ENCODE measurements at places on chromosomes 1 and 21. TPM values are rescaled to one million over a fixed set of nuclear protein-coding genes. Genes with fewer than 3 reads are reported as not detected.

FCRL1 gene
- total RNA-seq = not detected

GRCh38 chr1:19888112-19888511, 5.9 kb downstream of the OTUD3 start:
- DNase-seq = no peak

CD34 gene
- total RNA-seq = not detected

ZNF697 gene
- total RNA-seq = 9.4 TPM

S100A14 gene
- total RNA-seq = 813 TPM

CXADR gene
- total RNA-seq = 48.0 TPM

NDUFV3 gene
- total RNA-seq = 51.2 TPM

NBPF4 gene
- total RNA-seq = not detected

FAM167B gene
- 0.37 TPM for total RNA-seq

PLEKHN1 gene
- total RNA-seq = 4.8 TPM

DNA sequence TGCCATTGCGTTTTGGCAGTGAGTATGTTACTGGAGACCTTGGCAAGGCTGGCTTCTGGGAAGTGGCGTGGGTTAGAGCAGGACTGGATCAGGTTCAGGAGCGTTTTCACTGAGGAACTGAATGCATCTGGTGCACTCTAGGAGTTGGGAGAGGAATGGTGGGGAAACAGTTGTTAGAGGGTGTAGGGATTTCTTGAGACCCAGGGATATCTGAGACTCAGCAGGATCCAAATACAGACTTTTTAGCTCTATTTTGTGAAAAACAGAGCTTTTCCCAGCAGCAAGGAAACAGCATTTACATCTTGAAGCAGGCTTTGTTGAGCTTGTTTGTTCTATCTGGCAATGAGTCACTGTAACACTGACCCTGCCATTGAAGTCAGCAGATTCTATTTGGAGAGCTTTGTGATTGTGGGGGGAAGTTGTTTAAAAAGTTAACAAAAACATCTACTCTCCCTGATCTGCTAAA, 56.9 kb upstream of the NRIP1 start:
- peak; percentile 11 for DNase-seq

GRCh38 chr1:229951856-229952534, 115.0 kb upstream of the GALNT2 start:
- DNase-seq = peak; percentile 83

DNA sequence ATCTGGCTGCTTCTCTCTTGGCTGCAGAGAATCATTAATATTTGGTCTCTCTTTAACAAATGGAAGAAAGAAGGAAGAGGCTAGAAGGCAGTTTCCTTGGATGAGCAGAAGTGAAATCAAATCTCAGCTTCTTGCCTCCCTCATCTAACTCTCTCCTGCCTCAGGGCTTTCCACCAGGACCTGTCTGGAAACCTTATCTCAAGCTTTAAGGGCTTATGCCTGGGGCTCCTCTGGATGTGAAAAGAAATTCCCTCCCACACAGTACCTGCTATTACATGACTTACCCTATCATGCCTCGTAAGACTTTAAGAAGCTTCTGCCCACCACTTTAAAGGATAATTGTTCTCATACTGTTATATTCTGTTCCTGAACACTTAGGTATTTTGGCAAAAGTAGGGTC, 8.9 kb downstream of the VTCN1 start:
- DNase-seq = no peak

GRCh38 chr1:28482702-28483101, 23.1 kb upstream of the RCC1 start:
- DNase-seq = no peak

FCMR gene
- 5.0 TPM for total RNA-seq

DNA sequence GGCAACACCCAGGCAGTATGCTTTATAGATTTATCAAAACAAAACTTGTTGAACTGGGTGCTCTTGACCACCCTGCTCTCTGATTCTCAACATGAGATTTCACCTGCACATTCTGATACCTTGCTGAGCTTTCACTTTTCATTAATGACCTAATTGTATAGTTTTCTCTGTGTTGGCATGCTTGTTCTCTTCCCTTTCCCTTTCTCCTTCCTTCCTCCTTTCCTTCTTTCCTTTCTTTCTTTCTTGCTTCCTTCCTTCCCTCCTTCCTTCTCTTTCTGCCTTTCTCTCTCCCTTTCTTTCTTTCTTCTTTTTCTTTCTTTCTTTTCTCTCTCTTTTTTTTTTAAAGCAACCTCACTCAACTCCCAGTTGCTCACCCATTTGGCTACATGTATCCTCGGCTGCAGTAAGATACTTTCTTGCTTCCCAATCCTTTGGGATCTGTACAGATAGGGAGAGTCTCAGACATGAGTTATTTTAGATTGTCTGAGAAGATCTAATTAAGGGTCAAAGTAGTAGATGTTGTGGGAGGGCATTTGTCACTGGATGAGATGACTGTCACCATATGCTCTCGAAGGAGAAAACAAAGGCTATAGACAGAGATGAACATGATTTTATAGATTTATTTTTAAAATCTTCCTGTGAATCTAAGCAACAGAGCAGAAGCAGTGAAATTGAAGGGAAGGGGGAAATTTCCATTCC, 458.0 kb downstream of the USP25 start:
- DNase-seq = no peak

GRCh38 chr1:153932156-153933131, 9.7 kb upstream of the GATAD2B start:
- no peak for DNase-seq

DNASE2B gene
- not detected for total RNA-seq

- DNase-seq = no peak
Measured at GRCh38 chr1:88916883-88917282, 25.5 kb upstream of the GTF2B start.

DNA sequence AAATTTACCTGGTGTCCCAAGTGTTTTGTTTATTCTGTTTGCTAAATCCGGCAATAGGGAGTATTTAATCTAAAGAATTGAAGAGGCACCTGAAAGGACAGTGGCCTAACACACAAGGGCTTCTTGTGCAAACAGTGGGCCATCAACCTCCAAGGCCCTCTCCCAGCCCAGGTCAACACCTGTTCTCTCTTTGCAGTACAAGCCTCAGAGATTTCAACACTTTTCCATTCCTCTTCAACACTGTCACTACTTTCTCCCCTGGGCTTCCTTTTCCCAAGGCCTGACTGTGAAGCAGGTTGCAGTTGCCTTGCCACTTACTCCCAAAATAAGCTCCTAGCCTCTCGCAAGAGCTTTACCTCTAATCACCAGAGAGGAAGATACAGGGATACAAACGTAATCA, 3.2 kb upstream of the SNAPIN start:
- no peak for DNase-seq

DNA sequence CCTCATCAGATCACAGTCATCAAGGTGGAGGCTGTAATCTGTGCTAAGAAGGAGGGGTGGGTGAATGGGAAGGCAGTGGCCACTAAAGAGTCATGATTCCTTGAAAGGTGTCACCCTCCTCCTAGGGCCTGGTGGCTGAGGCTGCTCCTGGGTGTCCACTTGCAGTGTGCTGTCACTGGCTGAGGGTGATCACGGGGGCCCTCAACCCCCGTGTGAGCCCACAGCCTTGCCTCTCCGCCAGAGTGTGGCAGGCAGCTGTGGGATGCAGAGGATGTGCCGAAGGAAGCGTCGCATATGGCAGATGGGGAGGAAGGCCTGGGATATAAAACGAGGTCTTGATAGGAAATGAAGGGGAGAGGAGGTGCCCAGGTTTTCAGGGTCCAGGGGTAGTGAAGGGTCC, 476.5 kb downstream of the PTPRU start:
- DNase-seq = no peak

- no peak for DNase-seq
Measured at GRCh38 chr21:45763074-45763473, 119.5 kb downstream of the PCBP3 start.

GRCh38 chr21:26798856-26799751, 46.1 kb downstream of the ADAMTS1 start:
- no peak for DNase-seq

DNA sequence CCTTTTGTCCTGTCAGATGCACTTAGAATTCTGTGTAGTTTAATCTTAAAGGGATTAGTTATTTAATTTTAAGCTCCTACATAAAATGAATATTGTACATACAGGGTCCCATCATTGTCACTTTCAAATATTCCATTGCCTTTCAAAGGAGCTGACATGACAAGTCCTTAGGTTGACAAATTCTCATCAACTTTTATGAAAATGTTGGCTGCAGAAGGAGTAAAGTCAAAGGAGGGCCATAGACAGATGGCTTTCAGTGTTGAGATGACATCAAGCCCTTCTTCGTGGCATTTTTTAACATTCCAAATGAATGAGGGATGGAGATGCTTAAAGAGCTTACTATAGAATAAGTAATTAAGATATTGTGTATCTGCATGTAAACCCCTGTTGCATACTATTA, 15.4 kb downstream of the NFIA start:
- DNase-seq = no peak

- DNase-seq = no peak
Measured at GRCh38 chr21:14842601-14843000, 222.2 kb downstream of the NRIP1 start.

FAM177B gene
- total RNA-seq = not detected

GRCh38 chr1:208101661-208102431, 142.3 kb downstream of the PLXNA2 start:
- no peak for DNase-seq

GRCh38 chr1:91245435-91245834, 159.2 kb downstream of the HFM1 start:
- DNase-seq = no peak

DNA sequence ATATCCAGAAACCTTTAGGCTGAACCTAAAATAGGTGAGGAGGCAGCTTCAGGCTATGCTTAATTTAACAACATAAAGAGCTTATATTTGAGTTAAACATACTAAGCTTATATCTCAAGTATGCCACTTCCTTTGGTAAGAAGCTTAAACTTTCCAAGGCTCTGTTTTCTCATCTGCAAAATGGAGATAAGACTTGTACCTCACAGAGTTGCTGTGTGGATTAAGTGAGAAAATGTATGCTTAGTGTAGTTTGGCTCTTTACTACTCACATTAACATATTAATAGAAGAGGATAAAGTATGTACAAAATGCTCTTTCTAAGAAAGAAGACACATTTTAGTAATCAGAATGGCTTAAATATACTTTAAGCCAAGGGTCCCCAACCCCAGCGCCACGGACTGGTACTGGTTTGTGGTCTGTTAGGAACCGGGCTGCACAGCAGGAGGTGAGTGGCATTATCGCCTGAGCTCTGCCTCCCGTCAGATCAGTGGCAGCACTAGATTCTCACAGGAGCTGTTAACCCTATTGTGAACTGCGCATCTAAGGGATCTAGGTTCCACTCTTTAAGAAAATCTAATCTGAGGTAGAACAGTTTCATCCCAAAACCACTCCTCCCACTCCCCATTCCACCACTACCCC, 77.2 kb downstream of the HS2ST1 start:
- no peak for DNase-seq

SYNC gene
- 60.0 TPM for total RNA-seq

DNA sequence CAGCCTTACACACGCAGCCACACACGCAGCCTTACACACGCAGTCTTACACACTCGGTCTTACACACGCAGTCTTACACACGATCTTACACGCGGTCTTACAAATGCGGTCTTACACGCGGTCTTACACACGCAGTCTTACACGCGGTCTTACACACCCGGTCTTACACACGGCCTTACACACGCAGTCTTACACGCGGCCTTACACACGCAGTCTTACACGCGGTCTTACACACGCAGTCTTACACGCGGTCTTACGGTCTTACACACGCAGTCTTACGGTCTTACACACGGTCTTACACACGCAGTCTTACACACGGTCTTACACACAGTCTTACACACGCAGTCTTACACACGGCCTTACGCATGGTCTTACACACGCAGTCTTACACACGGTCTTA, 111.9 kb downstream of the PRDM16 start:
- no peak for DNase-seq

GRCh38 chr1:107524301-107524700, 383.5 kb downstream of the NTNG1 start:
- DNase-seq = no peak

DNA sequence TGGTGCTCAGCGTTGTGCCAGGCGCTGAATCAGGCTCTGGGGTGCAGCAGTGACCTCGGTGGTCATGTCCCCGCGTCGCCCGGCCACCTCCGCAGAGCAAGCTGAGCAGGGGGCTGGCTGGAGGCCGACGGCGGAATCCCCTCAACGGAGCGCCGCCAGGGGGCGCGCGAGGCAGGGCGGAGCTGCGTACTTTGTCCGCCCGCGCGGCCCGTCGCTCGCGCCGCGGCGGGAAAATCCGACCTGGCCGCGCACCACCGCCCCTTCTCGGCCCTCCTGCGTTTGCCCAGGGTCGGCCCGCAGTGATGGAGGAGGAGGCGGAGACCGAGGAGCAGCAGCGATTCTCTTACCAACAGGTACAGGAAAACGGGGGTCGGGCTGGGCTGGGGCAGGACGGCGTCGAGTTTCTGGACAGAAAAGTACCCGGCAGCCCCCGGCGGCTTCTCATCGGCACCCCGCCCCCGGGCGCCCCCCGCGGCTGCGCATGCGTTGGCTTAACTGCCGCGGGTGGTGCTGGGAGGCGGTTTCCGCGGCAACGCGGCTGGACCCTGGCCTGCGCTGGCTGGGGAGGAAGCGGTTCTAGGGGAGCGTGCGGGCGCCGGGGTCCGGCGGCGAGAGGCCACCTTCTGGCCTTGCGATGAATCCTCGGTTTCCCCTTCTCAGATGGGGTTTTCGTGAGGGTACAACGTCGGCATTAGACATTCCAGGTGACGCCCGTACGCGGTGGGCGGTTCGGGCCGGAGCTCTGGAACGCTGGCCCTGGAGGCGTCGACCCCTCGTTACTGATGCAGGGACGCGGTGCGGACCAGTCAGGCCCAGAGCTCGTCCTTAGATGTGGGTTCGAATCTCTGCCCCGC, at the start of gene CENPS:
CENPS (plus strand) TSS at position 218 of the 854 bp plus-strand sequence; CDS start at position 303, 85 bp downstream.
- peak; percentile 87 for DNase-seq

GRCh38 chr1:38476111-38476849, 383.3 kb downstream of the RRAGC start:
- DNase-seq = no peak

GNAT2 gene
- not detected for total RNA-seq

FCRLA gene
- 4.4 TPM for total RNA-seq
